ENCODE measurements at places on chromosomes 1 and 21.

- peak; percentile 13 for DNase-seq
These were observed 20.6 kb downstream of the MTHFR start for GRCh38 chr1:11784993-11785769.

DNA sequence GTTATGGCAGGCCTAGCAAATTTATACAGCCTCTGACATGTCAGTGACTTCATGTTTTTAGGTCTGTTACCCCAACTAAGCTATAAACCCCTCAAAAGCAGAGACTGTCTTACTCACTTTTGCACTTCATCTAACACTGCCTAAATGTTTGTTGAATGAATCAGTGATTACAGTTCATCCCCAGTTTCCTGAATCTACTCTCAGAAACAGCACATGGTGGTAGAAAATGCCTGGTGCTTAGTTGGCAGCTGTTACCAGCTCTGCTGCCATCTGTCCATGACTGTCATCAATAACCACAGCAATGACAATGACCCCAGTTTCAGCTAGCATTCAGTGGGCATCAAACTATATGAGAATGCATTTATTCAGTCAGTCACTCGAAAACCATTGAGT, 110.5 kb upstream of the SERBP1 start:
- DNase-seq = no peak

GRCh38 chr1:88079036-88079435, 605.0 kb upstream of the PKN2 start:
- DNase-seq = no peak

GRCh38 chr1:230145953-230146476, 79.0 kb downstream of the GALNT2 start:
- DNase-seq = no peak

DNA sequence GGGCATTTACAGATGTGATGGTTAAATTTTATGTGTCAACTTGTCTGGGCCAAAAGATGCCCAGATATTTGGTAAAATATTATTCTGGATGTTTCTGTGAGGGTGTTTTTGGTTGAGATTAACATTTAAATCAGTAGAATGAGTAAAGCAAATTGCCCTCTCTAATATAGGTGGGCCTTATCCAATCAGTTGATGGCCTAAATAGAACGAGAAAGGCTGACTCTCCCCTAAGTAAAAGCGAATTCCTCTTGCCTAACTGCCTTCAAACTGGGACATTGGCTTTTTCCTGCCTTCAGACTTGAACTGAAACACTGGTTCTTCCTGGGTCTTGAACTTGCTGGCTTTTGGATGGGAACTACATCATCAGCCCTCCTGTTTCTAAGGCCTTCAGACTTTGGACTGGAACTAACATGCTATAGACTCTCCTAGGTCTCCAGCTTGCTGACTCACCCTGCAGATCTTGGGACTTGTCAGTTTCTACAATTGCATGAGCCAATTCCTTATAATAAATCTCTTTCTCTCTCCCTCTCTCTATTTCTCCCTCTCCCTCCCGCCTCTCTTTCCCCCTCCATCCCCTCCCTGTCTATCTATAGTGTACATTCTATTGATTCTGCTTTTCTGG, 10.2 kb upstream of the NAV1 start:
- no peak for DNase-seq

DNA sequence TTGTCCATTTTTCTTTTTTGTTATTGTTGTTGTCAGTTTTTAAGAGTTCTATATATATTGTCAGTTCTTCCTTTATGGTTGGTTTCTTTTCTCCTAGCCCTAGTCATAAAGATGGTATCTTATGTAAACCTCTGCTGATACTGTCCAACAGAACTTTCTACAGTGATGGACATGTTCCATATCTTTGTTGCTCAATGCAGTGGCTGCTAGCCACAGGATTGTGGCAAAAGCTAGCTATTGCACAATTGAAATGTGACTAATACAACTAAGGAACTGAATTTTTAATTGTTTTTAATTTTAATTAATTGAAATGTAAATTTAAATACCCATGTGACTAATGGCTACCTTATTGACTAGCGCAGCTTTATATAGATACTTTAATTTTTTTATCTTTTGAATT, 411.8 kb upstream of the PTBP2 start:
- no peak for DNase-seq

DNA sequence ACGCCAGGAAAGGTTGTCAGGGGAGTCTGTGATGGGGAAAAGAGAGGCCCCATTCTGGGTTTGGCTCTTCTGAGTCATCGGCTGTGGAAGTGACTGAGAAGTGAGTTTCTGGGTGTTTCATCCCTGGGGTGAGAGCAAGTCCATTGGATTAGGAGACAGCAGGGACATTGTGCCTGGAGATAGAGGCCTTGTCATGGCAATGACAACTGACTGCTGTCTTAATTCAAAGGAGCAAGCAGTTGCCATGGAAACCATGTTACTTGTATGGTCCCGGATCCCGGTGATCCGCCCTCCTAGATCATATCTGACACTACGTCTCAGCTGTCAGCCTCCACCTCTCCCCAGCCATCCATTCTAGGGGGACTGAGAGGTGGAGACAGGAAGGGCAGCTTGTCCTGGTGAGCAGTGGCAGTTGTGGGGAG, 34.4 kb downstream of the KIAA0040 start:
- no peak for DNase-seq

DNA sequence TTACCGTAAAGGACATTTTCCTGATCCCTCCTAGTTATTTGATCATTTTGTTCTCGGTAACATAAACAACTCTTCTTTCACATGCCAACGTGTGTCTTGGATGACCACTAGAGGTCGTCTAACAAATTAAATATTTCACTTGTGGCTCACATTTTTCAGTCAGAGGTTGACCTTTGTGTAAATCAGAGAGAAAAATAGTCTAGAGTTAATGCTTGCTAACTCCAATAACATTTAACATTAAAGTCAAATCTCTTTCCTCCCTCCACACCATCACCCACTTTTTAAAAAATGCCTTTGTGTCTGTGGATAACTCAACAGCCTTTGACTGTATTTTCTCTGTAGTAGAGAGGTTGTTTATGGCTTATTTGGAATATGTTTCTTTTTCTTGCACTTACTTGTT, 220.5 kb upstream of the B3GALT2 start:
- no peak for DNase-seq

DNA sequence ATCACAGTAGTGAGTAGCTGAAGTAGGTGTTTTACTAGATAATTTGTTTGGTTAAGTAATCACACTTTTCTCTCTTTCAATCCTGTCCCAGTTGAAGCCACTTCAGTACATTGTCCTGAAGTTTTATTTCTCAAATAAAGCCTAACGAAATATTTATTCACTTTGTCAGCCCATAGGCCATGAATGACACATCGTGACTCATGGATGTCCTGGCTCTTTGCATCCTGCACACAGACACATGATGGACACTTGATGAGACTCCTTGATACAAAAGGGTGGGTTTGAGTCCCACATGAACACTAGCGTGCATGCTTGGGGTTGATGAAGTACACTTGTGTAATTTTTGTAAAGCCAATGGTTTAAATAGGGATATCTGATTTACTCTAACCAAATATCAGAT, 22.7 kb upstream of the LAMC2 start:
- DNase-seq = no peak

DNA sequence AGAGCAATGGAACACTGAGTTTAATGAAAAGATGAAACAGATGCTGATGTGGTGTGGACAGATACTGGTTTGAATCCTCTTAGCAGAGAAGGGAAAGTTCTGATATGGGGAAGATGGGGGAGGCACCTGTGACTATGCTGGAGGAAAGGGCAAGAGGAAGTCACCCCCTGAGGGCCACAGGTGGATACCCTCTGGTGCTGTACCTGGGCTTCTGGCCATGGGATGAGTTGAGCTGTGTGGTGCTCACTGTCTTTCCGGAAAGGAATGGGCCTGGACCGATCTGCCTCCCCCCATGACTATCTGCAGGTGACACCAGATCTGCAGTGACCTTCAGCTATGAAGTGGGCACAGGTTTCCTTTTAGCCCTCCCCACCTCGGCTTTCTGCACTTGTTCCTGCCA, 52.4 kb downstream of the IER5 start:
- DNase-seq = no peak

DNA sequence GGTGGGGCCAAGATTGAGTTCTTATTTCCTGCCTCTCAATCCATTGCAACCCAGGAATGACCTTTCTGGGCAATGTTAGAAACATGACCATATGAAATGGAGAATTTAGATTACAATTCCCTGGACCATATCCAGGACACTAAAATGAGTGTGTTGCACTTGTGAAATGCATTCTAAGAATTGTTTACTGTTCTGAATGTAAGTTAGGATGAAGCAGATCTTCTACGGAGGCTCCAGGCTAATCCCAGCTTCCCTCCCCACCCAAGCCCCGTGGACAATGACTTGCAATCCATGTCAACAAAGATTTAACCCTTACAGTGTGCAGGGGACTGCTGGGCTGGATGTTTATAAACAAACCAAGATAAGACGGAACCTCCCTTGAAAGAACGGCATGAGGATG, 31.7 kb upstream of the HAO2 start:
- DNase-seq = no peak

DNA sequence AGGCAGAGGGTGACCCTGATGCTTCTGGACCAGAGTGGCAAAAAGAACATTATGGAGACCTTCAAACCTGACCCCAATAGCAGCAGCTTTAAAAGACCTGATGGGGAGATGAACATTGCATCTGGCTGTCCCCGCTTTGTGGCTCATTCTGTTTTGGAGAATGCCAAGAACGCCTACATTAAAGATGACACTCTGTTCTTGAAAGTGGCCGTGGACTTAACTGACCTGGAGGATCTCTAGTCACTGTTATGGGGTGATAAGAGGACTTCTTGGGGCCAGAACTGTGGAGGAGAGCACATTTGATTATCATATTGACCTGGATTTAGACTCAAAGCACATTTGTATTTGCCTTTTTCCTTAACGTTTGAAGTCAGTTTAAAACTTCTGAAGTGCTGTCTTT, 45.8 kb downstream of the TRAF5 start:
- no peak for DNase-seq
